ENCODE measurements at places on chromosomes 11 and 22.
A peak's percentile ranks its signal among the peaks of the same experiment; 100 is the strongest.

DNA sequence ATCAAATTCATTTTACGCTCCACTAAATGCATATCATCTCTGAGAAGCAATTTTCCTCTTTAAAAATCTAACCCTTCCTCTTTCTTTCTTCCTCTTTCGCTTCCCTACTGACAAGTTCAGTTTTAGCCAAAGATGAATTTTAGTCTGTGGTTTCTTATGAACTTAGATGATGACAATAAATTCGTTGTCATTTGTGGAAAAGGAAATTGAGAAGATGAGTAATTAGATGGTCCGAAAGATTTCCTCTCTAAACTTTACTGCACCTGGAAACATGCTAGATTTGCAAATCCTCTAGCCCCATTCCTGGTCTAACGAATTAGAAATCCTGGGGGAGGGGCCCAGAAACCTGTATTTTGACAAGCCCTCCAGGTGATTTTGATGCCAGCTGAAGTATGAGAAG lies 855.4 kb upstream of the CHORDC1 start:
- no peak for DNase-seq

GRCh38 chr22:49212466-49212865 lies 615.2 kb downstream of the BRD1 start:
- no peak for DNase-seq

GRCh38 chr11:64880240-64881001 lies 2.0 kb upstream of the EHD1 start:
- DNase-seq, result no peak

- no peak for DNase-seq
Measured at GRCh38 chr11:36465449-36466163, 44.5 kb downstream of the TRAF6 start.

DNA sequence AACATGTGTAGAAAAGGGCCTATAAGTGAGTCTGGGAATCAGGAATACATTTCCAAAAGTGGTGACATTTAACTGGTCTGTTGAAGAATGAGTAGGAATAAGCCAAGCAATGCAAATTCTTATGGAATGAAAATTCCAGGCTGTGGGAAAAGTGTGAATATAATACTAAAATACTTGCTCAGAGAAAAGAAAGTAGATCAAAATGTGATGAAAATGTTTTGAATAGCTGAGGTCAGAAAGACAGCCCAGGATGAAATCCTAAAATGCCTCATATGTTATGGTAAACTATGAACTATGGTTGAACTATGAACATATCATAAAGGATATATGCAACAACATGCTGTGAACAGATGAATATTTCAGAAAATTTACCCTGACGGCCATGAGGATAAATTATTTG lies 688.3 kb upstream of the FAT3 start:
- no peak for DNase-seq

DNA sequence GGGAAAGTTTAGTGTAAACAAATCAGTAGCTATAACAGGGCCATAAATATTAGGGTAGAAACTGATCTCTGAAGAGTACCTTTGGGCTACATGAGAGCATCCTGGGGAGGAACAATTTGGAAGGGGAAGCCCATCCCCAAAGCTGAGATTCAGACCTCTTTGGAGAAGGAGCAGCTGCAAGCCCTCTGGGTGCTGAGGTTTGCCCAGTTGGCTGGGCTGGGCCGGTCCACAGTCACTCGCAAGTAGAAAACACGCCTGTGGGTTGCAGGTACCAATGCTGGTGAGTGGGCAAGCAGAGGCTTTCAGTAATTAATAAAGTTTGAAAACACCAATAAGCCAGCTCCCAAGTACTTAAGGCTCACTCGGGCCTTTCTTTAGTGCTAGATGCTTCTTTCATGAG lies 124.5 kb downstream of the ARHGAP8 start:
- no peak for DNase-seq

GRCh38 chr22:46895753-46896152 lies 133.3 kb downstream of the TBC1D22A start:
- no peak for DNase-seq

- DNase-seq, result no peak
Measured at GRCh38 chr11:91067666-91068065, 844.8 kb upstream of the CHORDC1 start.

DNA sequence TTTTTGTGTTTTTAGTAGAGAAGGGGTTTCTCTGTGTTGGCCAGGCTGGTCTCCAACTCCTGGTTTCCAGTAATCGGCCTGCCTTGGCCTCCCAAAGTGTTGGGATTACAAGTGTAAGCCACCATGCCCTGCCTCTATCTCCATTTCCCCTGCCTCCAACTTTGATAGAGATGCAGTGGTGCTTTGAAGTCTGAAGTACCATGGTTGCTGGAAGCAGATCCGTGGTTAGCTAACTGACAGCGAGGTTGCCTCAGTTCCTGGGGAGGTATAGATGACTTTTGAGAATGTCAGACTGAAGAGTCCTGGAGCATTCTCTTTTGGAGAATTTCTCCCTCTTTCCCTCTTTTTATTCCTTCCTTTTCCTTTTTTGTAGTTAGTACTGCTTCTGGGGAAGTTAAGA lies 111.5 kb upstream of the RRM1 start:
- no peak for DNase-seq

GRCh38 chr22:48803948-48804810 lies 1023.5 kb downstream of the BRD1 start:
- DNase-seq, result no peak

DNA sequence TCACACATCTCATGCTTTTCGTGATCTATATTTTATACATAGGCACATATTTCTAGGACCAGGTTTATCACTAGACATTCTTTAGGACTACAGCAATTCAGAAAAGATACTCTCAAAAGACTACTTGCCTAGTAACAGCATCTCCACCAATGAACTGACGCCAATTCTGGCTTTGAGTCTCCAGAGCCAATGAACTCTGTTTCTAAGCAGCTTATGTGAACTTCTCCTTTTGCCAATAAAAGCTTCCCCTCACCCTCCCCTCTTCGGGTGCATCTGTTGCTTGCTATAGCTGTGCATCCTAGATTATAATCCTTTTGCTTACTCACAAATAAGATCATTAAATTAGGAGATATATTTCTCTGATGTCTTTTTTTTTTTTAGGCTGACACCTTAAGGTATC lies 11.4 kb upstream of the ANKK1 start:
- no peak for DNase-seq

- no peak for DNase-seq
Measured at GRCh38 chr11:57674251-57674650, 6.3 kb downstream of the ZDHHC5 start.

DNA sequence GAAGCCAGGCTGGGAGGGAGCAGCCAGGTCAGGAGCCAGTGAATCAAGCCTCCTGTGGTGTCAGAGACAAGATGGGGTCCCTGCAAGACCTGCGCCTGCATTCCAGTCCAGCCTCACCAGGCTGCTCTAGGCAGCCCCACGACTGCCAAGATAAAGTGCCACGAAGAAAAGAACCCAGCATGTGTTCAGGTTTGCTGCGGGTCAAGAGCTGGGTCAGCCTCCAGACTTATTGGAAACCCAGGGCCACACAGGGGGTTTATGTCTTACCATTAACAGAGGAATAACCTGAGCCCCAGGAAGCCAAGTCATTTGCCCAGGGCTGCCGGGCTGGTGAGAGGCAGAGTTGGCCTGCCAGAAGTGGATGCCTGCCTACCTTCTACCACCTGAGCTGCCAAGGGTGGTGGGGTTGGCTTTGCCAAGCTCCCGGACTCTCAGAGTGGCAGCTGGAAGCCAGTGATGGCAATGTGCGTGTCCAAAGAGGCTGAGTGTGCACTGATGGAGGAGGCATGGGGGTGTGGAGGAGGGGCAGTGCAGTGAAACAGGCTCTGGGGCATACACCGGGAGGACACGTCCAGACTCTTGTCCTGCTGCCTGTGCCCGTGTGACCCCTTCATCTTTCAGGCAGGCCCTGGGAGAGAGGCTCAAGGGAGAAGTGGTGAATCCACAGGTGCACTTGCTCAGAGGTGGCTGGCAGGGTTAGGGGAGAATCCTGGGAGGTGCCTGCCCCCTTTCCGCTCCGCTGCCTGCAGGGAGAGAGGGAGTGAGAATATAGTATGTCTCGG lies 1.7 kb downstream of the RASD2 start:
- no peak for DNase-seq

- no peak for DNase-seq
Measured at GRCh38 chr22:25514436-25515180, 49.9 kb upstream of the GRK3 start.

GRCh38 chr11:117221775-117222517 lies 9.9 kb downstream of the PCSK7 start:
- no peak for DNase-seq

GRCh38 chr22:36311386-36312085 lies 58.6 kb downstream of the APOL1 start:
- no peak for DNase-seq

DNA sequence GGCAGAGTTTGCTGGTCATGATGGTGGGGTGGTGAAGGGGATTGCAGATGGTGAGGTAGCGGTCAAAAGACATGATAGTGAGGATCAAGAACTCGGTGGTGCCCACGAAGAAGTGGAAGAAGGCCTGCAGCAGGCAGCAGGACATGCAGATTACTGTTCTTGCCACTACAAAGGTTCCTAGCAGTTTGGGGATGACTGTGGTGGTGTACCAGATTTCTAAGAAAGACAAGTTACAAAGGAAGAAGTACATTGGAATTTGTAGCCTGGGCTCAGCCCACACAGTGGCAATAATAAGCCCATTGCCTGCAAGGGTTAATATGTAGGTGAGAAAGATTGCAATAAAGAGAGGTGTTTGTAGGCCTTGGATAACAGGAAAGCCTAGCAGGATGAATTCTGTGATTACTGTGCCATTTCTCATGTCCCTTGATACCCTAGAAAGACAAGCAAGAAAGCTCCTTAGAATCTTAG lies at the start of gene OR6X1:
Gene OR6X1, minus strand, starts transcription at position 418 of the 468 bp plus-strand sequence. Its CDS starts 0 bp downstream, at position 418.
- no peak for DNase-seq

GRCh38 chr11:18495703-18496102 lies 31.0 kb downstream of the TSG101 start:
- no peak for DNase-seq

- DNase-seq, result no peak
Measured at GRCh38 chr11:83613767-83614121, 327.6 kb upstream of the CCDC90B start.

DNA sequence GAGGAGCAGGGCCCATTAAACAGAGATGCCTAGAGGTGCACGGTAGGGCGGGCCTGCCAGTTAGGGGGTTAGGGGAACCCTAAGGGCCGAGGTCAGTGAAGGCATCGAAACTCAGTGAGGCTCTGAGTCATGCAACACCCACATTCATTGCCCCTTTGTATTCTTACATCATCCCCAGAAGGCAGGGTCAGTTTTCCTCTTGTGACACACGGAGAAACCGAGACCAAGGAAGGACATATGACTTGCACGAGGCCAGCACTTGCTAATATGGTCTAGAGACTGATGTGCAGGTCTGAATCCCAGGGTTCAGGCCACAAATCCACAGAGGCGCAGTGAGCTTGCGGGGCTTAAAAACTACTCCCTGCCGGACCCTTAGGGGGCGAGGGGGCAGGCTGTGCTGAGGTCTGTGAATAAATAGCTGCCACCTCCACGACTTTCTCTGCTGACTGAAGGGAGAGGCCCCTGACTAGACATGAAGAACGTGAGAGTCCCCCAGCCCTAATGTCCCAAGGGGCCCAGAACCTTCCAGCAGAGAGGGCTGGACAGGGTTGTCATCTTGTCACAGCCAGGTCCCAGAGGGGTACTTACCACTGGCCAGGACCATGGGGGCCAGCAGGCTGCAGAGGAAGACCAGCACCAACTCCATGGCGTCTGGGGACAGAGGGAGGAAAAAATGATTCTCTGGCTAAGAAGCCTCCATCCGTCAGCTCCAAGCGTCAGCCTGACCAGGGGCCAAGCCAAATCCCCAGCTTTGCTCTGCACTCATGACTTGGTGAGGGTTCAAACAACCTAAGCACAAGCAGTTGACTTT lies 17.8 kb upstream of the FXYD2 start:
- DNase-seq, result no peak

DNA sequence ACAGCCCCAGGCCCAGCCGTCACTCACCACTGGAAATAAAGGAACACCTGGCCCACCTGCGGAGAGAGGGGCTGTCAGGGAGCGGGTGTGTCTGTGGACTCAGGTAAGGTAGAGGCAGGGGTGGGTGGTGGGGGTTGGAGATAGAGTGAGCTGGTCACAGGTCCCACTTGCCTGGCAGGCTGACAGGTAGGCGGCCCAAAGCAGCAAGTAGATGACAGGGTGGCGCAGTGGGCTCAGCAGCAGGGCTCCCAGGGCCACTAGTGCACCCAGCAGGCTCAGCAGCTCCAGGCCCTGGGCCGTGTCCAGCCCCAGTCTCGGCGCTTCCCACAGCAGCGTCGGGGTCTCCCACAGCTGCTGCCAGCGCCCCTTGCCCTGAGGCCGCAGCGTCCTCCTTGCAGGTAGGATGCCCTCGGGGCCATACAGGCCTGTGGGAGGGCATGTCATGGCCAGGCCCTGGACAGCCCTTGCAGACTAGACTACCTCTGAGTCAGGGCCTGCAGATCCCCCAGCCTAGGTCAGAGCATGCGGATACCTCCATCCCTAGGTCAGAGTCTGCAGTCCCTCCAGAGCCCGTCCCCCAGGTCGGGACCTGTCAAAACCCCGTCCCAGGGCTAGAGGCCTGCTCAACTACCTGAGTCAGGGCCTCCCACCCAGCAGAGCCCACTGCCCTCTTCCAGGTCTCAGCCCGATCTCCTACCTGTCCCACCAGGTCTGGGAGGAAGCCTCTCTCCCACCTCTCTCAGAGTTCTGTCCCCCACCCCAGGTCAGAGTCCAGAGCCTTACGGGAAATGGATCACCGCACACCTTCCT lies 686 bp downstream of the LMF2 start:
- peak; percentile 49 for DNase-seq

DNA sequence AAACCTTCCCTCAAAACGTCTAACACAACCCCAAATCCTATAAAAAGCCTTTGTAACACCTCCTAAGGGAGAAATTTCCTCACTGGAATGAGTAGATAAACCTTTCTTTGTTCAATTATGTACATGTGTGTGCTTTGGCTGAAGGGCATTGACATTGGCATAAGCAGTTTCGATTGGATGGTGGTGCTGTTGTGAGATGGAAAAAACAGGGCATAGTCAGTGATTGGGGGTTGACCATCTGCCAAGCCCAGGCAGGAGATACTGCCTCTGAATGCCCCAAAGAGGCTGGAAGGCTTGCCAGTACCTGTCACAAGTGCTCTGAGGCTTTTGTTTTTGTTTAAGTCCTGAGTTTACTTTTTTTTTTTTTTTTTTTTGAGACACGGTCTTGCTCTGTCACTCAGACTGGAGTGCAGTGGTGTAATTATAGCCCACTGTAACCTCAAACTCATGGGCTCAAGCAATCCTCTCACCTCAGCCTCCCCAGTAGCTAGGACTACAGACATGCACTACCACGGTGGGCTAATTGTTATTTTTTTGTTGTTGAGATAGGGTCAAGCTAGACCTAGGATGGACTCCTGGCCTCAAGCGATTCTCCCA lies 1.2 kb upstream of the CCDC117 start:
- no peak for DNase-seq

DNA sequence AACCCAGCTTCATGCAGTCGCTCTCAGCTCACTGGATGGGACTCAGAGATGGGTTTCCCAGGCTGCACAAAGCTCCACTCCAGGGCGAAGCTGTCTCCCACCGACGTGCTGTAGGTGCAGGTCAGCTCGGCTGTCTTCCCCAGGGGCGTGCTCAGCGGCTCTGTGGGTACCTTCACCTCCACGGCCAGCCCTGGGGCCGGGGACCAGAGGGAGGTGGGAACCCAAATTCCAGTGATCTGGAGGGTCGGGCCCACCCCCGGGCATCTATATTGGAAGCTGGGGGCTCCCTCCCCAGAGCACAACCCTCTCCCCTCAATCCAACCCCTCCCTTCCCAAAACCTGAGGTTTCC lies 689 bp downstream of the VSIG2 start:
- DNase-seq, result no peak
